ENCODE measurements at places on chromosomes 5 and 9.

DNA sequence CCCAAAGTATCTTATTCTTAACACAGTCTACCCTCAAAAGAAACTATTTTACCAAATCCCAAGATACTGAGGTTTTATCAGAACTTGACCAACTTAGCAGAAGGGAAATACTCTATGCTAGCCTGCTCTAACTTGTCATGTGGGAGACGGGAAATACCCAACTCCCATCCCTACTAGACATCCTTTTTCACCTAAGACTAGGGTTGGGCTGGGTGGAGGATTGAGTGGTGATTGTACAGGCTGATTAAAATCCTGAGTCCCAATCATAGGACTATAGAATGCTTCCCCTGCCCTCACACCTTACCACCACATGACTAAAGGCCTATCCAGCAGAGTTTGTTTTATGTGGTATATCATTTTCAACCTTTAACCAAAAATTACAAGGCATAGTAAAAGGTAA is 786.5 kb downstream of the TAF11L14 start:
- no peak for DNase-seq

DNA sequence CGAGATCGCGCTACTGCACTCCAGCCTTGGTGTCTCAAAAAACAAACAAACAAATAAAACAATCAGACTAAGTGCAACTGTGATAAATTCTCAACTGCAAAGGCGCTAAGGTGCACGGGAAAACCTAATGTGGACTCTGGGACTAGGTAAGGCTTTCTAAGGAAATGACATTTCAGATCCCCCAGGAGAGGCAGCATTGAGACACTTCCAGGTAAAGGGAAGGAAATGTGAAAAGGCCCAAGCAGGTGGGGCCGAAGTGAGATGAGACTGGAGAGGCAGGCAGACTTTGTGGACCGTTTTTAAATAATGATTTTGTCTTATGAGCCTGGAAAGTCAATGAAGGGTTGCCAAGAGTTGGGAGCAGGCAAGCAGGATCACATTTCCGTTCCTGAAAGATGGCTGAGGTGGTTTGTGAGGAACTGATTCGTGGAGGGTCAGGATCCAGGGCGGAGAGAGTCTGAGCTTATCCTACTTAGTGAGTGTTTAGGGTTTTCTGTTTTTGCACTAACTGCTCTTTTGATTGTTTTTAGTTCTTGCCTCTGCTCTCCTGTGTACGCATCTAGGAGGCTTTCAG is 2.0 kb upstream of the APBA1 start:
- DNase-seq = no peak

DNA sequence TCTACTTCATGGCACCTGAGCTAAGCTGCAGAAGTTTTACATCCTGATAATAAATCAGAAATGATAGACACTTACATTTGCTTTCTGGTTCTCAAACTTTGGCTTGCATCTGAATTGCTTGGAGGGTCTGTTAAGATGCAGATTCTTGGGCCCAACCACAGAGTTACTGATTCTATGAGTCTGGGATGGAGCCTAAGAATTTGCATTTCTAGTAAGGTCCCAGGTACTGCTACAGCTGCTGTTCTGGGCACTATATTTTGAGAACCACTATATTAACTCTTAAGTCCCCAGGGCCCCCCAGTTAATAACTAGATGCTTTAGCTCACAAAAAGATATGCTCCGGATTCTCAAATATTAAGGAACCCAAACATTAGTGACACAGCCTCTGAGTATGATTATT is 69.8 kb upstream of the DAB2 start:
- no peak for DNase-seq

DNA sequence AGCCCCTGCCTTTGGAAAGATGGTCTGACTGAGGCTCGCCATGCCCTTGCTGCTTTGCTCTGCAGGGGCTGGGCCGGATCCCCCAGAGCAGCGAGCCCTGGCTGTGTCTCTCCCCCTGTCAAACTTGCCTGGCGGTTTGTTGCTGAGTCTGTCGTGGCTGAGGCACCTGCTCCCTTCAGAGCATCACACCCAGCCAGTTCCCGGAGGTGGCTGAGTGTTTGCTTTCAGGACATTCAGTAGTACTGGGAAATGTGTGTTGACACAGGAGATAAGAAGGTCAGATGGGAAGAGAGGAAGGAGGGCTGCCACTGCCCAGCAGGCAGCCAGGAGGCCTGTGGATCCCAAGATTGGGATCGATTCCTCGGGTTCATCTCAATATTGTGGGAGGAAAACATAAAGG is 62.9 kb downstream of the GADD45G start:
- no peak for DNase-seq

DNA sequence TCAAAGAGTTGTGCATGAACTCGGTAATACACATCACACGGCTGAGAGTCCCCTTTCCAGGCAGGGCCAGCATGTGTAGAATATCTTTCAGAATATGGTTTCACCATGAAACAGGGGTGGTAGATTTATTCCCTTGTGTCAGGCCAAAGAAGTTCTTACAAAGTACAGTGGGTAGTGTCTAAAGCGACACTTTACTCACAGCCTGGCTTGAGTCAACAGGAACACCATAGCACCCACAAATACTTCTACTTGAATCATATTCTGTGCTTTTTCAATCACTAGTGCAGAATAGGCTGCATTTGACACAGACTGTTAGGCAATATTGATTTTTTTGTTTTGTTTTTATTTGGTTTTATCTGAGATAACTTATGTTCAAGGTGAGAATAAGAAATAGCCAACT is 12.6 kb downstream of the LSM11 start:
- no peak for DNase-seq

DNA sequence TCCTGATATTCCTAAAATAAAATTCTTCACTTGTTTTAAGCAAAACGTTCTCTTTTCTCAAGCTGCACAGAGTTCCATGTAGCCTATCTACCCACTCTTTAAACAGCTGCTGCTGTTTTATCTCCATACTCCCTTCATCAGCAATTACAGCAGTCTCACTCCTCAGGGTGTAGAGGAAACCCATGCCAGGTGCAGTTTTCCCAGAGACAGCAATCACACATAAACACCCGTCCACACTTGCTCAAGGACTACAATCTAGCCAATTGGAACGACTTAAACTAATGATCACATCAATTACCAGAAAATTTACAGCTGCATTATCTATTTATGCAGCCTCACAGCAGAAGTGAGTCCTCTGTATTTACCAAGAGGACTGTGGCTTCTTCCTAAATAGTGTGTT is 141.7 kb downstream of the HTR1A start:
- no peak for DNase-seq

DNA sequence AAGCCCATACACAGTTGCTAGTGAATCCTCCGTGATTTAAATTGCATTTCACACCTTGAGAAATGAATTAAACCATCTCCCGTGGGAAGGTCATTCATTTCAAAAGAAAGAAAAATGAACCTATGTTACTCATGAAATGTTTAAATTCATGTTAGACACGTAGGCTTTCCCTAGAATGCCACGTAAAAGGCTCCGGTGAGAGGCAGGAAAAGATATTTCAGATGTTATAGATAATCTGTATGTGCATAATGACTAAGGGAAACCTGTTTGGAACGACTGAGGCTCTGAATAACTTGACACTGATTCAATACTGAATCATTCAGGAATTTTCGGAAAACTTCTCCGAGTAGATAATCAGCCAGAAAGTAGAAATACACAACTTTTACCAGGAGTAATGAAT is 134.3 kb upstream of the ICE1 start:
- DNase-seq = no peak

GRCh38 chr5:110439296-110439695 is 287.2 kb downstream of the TMEM232 start:
- no peak for DNase-seq

DNA sequence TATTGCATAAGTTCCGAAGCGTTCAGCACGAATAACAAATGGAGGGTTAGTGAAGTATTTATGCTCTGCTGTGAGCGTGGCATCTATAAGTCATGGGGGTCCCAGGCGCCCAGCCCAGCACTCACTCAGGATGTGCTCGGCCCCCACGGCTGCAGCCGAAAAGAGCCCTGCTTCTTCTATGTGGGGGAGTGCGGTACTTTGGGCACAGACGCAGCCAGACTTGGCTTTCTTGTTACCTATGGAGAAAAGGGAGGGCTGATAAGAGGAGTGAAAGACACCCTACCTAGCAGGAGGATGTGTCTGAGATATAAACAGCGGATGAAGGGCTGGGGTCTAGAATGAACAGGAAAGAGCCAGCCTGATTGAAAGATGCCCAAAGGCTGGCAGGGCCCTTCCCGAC is 51.4 kb downstream of the MRPL36 start:
- no peak for DNase-seq

DNA sequence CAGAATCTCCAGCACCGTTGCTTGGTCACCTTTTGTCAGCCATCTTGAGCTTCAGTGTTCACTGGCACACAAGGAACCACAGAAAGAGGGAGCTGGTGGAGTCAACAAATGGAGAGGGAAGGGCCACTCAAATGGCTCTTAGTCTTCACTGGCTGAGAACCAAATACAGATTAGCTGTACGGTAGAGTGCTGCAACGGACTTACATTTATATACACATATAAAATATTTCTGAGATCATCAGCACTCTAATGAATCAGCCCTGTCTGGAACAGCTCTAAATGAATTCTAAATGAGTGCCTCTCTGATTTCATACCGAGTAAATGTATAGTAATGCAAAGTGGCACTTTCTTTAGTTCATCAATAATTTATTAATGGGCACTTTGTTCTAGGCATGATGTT is 24.8 kb downstream of the KCTD16 start:
- DNase-seq = no peak

DNA sequence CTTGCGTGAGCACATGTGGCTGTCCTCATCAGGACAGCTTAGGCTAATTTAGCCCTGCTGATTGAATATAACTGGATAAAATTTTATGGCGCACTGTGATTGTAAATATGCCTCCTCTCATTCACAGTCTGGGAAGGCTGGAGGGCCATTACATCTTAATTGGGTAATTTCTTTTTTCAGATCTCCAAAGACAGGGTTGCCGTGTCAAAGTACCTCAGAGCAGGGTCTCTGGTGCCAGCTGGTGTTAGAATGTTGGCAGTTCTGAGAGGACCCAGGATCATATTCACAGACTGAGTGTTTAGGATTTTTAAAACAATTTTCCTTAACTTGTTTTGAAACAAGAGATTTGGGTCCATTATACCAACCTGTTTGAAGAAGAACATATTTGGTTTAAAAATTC is 455.7 kb upstream of the TLE4 start:
- DNase-seq = no peak

- peak; percentile 45 for DNase-seq
Observed at GRCh38 chr5:173890195-173890991, 2.2 kb downstream of the CPEB4 start.

- DNase-seq = no peak
Observed at GRCh38 chr5:159800131-159800840, 116.0 kb upstream of the ADRA1B start.

- no peak for DNase-seq
Observed at GRCh38 chr9:77752554-77752953, 104.4 kb upstream of the GNA14 start.

DNA sequence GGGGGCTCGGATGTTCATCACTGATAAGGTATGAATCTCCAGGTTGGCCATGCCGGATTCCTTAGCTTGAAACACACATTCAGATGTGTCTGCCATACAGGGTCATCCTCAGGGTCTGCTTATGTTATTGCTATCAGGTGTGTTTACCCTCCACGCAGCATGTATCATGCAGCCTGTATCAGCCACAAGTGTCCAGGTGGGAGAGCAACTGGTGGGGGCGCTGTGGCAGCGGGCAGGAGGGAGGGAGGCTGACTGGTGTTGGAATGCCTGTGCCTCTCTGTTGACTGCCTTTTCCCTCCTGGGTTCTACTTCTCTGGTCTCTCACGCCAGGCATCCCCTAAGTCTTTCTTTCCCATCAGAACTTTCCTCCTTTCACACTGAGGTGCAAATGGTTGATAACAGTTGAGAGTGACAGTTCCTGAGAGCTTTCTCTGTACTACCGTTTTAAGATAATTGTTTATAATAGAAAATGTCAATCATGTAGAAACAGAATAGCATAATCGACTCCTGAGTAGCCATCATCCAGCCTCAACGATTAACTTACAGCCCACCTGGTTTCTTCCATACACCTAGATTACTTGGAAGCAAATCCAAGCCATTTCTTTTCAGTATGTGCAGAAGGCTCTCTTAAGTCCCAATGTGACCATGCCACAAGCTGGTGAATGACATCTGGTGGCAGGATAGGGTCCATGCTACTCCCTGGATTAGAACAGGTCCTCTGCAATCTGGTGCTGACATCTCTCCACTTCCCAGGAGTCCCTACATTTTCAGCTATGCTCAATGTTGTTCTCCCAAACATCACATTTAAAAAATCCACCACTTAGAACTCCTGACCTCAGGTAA is 86.6 kb downstream of the ACER2 start:
- DNase-seq = no peak

DNA sequence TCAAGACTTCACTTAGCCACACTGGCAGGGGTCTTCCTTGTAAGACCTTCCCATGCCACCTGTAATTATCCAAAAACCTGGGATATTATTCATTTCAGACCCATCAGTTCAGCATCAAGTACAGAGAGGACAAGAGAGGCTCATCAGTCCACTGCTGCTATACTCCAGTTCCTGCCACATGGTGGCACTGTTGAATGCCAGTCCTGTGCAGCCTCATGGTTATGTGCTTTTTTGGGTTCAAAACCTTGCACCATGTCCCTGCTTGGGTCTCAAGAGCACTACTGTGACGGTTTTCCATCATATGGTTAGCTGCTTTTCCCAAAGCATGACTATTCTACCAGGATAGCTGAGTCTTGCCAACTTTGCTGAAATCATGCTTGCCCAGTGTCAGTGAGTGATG is 8.5 kb downstream of the PTGS1 start:
- DNase-seq = no peak

GRCh38 chr9:96453625-96454024 is 3.7 kb downstream of the HABP4 start:
- no peak for DNase-seq

DNA sequence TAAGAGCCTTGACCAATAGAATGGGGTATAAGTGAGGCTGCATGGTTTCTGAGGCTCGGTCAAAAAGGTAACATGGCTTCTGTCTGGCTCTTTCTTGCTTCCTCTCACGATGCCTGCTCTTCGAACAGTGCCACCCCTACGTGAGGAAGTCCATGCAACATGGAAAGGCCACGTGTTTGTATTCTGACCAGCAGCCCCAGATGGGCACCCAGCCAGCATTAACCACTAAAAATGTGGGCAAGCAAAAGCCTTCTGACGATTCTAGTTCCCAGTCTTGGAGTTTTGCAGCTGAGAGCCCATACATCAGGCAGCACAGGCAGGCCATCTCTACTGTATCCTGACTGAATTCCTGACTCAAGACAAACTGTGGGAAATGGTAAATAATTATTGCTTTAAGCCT is 24.2 kb upstream of the NREP start:
- peak; percentile 49 for DNase-seq
